Epithelial cell of prostate (primary cell): ENCODE measurements at places on chromosomes 12 and 14.

GRCh38 chr12:117025481-117026151, 73.6 kb downstream of the TESC start:
- no peak for DNase-seq

- DNase-seq: no peak
Measured at GRCh38 chr12:128789356-128789929, 34.3 kb downstream of the SLC15A4 start.

DNA sequence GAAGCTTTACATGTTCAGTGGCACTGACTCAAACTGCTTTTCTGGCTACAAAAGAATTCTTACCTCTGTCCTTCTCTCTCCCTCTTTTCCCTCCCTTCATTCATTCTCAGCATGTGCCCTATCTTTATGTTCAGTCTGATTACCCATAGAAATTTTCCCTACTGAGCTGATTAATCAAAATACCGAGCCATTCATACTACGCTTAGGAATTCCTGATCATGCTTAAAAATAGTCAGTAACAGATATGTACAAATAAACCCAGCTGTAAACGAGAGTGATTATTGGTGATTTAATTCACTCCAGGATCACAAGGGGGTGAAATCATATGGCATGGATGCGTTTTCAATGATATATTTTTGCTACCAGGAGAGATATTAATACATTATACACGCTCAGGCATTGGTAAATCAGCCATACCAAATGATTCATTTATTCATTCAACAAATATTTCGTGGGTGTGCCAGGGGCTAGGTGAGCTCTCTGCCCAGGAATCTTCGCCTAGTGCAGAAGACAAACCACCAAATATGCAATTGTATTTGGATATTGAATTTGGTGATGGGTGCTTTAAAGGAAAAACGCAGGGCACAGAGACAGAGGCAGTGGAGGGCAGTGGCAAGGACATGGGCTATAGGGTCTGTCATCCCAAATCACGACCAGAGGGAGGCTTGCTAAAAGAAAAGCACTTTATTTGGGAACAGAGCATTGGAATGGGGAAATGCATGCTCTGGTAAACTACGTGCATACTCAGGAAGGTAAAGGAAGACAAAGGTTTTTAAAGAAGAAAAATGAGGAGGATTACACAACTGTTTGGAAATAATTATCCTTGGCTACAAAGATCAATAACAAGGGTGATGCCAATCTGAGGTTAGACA, 13.9 kb upstream of the VRK1 start:
- no peak for DNase-seq

DNA sequence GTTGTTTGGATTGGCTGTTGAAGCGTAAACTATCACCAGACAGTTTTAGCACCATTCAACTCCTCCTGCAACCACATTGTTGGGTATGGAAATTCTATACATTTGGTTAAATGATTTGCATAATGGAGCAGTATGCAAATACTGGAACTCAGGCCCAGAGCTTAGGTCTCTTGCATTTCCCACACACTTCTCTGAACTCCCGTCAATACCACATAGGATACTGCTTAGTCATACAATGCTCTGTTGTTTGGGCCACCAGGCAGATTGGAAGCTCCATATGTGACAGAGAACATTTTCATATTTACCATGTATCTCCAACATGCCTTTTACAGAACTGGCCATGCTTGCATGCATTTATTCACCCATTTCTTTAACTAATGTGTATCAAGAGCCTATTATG, 78.0 kb downstream of the IFNG start:
- no peak for DNase-seq

- no peak for DNase-seq
Measured at GRCh38 chr14:85595981-85596380, 66.0 kb downstream of the FLRT2 start.

DNA sequence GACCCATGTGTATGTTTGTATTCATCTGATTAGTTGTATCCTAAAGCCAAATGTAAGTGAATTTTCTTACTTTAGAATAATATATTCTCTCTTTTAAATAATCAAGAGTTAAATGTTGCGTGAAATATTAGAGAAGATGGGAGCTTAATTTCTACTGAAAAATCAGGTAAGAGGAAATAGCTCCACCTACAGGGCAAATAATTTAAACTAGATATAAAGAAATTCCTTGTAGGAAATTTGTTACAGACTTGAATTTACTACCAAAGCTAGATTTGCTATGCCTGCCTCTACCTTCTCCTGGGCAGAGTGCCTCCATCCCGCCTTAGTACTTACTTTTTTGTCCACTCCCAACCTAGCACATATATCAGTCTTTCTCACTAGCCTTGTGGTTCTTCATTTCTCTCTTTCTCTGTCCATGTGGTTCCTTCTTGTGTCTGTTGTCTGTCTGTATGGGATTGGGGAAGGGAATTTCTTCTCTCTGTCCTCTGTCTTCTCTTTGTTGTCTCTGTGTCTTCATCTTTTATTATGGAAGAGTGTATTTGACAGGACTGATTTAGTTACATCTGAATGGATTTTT, 44.7 kb downstream of the PALS1 start:
- no peak for DNase-seq

GRCh38 chr14:82657186-82657675, 1123.6 kb upstream of the SEL1L start:
- no peak for DNase-seq

- no peak for DNase-seq
Measured at GRCh38 chr12:112266473-112266872, 115.8 kb downstream of the HECTD4 start.

- DNase-seq: no peak
Measured at GRCh38 chr12:47982770-47983169, 19.4 kb downstream of the TMEM106C start.

GRCh38 chr12:81896771-81897170, 137.6 kb upstream of the PPFIA2 start:
- no peak for DNase-seq

DNA sequence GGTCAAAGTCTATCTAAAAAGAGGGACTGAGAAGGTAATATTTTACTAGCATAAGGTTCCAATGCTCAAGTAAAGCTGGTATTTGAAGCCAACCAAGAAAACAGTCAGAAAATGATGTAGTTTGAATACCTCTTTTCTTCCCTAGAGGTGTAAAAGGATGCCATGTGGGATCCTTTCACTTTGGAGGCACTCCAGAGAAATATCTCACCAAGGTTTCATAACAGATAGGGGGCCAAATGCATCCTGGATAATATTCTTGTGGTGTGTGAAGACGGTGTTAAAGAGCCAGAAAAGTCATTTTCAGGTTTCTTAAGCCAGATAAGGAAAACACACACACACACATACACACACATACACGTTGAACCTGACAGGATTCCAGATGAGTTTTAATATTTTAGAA, 136.1 kb upstream of the PRKD1 start:
- no peak for DNase-seq

DNA sequence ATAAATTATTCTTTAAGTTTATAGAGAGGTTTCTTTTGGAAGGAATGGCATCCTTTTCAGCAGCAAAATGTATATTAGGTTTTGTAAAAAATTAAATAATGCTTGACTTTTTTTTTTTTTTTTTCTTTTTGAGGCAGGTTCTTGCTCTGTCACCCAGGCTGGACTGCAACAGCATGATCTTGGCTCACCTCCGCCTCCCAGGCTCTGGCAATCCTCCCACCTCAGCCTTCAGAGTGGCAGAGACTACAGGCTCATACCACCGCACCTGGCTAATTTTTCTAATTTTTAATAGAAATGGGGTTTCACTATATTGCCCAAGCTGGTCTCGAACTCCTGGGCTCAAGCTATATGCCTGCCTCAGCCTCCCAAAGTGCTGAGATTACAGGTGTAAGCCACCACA, 89.0 kb downstream of the FLRT2 start:
- no peak for DNase-seq

- DNase-seq: no peak
Measured at GRCh38 chr14:101498526-101498860, 62.8 kb upstream of the DIO3 start.

DNA sequence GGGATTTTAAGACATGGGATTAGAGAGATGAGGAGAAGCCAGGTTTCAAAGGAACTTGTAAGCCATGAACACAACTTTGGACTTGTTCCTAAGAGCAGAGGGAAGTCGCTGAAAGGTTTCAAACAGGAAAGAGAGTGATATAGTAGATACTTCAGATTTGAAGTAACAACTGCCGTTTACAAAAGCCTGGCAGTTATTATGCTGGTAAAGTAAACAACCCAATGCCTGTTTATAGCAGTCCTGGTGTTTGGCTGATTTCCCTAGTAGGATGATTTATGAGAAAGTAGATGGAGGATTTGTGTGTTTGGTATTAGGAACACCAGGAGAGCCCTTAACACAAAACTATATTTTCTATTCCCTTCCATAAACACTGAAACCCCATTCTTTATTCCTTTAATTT, 285.7 kb downstream of the RMST start:
- DNase-seq: no peak

- DNase-seq: no peak
Measured at GRCh38 chr14:91482263-91483013, 27.7 kb downstream of the PPP4R3A start.

DNA sequence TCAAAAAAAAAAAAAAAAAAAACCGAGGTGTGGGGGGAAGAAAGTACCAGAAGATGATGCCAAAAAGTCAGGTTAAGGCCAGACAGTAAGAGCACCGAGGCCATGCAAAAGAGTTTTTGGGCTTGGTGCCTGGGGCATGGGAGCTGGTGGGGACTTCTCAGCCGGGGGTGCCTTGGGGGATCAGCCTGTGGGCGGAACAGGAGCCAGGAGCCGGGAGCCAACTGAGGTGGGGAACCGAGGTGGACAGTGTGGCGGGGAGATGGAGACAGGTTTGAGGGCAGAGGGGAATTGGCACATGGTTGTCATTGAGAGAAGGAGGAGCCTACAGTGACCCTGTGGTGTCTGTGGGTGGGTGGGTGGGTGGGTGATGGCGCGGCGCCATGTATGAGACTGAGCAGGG, 33.2 kb downstream of the TSPAN11 start:
- no peak for DNase-seq

DNA sequence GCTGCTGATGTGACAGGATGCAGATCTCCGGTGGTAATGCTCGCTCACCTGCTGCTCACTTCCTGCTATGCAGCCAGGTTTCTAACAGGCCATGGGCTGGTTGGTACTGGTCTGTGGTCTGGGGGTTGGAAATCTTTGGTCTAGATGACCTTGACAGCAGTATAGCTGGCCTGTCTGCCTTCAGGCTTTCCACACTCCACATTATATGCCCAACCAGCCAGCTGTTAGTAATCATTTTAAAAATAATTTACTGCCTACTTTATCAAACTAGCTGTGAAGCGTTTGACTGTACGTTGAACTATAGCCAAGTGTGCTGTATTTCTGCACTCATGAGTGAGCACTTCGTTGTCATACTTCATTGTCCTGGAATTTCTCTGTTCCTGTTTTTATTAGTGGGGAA, 424.0 kb upstream of the GARIN6 start:
- DNase-seq: no peak

GRCh38 chr14:78524766-78525165, 354.6 kb downstream of the NRXN3 start:
- DNase-seq: no peak

DNA sequence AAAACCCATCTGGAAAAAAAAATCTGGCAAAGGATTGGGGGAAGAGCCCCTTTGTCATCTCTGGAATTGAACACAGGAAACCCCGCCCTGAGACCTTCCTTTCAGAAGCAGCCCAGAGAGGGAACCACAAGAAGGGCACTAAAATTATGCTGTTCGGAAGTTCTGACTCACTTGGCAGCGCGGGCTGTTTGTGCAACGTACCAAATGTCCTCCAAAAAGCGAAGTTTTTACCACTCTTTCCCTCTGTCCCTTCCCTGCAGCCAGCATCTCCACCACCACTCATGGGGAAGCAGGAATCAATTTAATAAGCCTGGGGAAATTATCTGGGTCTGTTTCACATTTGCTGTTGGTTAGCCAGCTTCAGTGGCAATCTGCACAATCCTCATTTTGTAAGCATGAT, 3.2 kb upstream of the SYNE3 start:
- DNase-seq: no peak

- no peak for DNase-seq
Measured at GRCh38 chr12:66392266-66392915, 90.1 kb downstream of the HELB start.

DNA sequence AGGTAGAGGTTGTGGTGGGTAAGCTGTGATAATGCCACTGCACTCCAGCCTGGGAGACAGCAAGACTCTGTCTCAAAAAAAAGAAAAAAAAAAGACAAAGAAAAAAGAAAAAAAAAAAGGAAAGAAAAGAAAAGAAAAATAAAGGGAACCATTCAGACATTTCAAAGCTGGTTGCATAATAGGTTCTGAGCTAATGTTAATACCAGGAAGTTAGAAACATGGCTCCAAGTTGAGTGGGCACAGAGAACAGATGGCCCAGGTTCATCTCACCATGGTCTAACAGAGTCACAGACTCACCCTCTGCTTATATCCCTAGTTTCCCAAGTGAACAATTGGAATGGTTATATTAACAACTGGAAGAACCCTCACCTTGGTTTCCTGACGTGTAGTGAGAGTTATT, 17.4 kb upstream of the ZDHHC17 start:
- no peak for DNase-seq

DNA sequence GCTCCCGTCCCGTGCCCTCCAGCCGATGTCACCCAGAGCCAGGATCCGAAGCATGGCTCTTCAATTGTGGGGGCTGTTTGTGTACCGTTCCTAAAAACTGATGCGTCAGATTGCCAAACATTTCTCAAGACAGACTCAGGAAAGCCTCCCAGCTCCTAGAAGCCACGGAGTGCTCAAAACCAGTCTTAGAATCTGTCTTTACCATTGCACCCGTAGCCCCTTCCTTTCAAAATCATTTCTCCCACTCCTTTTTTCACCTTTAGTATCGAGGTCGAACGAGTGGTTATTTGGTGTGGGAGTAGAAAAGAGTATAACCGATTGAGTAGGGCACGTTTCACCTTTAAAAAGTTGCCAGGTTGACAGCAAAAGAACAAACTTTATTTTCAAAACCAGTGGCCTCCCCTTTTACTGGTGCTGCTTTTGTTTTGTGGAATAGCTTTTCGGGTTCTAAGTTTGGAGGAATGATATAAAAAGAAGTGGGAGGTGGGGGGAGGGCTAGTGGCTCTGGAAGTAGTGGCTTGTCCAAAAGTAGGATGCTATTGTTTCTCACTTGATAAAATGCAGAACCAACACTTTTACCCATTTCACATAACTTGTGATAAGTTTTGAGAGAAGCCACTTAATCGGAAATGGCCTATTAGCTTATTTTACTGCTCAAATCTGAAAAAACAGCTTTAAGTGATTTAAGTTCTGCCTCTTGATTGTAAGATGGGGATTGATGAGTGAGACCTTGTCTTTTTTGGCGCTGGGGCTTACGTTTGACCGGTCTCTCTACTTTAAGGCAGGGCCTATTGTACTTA, 803 bp downstream of the STK38L start:
- no peak for DNase-seq

- no peak for DNase-seq
Measured at GRCh38 chr14:76154539-76155126, 2.9 kb downstream of the GPATCH2L start.

- DNase-seq: no peak
Measured at GRCh38 chr12:128613837-128614590, 209.7 kb downstream of the SLC15A4 start.

DNA sequence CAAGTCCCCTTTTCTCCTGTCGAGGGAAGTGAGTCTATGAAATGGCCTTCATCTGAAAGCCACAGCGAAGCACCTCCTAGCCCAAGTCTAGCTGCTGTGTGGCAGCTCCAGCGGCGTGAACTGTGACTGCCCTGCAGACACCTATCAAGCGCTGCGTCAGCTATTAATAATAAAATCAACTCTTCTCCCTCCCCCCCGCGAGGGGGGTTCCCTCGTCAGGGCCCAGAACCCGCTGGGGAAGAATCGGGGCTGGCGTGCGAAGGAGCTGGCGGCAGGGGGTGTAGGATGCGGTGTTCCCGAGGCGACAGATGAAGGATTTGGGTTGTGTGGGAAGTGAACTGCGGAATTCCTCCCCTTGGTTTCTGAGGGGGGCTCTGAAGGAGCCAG, 662 bp upstream of the ATP2A2 start:
- no peak for DNase-seq
